ENCODE measurements at places on chromosomes 3 and 15.

DNA sequence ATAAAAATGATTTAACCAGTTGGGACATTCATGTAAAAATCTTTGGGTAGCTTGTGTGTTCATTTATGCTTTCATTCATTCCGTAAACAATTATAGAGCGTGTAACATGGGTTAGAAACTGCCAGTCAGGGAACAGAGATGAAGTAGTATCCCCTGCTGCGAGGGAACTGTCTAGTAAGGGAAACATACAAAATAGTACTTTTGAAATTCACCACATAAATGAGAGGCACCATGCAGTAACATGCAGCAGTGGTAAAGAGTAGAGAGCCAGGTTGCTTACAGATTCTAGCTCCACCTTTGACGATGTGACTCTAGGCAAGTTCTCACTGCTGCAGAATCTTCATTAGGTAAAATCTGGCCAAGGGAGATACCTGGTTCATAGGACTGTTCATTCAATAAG lies 938 bp downstream of the DZIP3 start:
- no peak for DNase-seq

- DNase-seq = no peak
Measured at GRCh38 chr15:43237842-43238470, 17.1 kb upstream of the EPB42 start.

DNA sequence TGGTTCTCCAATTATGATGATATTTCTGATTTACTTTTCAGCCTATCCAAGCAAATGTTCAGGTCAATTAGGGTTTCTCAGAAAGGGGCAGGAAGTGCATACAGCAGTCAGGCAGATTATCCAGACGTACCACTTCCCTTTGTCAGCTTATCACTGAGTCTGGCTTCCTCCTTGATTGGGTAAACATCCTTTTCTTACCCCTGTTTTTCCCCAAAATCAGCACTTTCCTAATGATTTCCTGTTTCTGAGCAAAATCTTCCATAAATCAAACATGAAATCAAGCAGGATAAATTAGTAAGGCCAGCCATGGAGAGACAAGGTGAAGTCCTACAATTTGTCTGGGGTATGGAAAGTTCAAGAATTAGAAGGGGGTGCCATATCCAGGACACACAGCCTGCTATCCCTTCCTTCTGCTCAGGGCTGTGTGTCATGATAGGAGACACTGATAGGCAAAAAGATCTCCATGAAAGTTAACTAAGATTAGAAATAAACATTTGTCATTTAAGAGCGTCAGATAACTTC lies 29.0 kb downstream of the ADIPOQ start:
- DNase-seq = no peak

DNA sequence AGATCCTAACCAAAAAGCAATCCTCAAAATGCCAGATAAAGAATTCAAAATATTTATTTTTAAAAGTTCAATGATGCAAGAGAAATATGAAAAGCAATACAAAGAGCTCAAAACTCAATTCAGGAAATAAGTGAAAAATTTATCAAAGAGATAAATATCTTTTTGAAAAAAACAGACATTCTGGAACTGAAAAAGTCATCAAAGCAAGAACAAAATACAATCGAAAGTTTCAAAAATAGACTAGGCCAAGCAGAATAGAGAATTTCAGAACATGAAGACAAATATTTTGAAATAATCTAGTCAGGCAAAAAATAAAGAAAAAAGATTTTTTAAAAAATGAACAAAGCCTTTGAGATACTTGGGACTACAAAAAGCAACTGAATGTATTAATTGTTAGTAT lies 83.4 kb upstream of the STT3B start:
- no peak for DNase-seq

- DNase-seq = no peak
Measured at GRCh38 chr3:143167969-143168854, 48.6 kb downstream of the CHST2 start.

- DNase-seq = no peak
Measured at GRCh38 chr3:46709157-46709654, 8.0 kb downstream of the TMIE start.

DNA sequence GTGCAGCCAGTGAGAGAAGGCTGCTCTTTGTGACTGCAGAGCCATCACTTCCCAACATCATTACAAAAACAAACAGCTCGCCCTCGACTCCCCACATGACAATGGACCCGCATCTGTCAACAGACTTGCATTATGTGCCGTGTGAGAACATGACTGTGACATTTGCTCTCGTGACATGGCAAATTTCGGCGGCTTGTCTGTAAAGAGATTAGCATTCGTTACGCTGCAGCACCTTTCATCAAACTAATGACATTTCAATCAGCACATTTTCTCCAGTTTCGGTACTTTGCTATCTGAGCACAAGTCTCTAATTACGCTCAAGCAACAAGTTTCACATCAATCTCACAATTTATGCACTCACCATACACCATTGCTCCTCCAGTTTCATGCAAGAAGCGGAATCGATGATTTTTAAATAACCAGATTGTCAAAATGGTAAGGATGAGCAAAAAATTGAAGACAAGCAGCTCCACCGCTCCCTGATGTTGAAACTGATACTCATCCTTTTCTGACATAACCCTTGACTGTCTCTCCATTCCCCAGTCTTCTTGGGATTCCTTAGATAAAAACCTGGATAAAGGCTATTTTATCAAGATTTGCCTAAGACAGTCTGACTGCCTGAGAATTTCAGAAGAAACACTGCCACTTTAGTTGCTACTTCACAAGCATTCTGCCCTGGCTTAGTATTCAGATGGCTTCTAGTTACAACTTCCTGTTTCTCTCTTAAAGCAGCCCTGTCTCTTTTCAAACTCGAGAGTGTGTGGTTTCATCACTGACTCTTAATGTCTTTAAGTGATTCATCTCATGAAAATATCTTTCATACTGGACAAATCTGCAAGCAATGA lies at the start of gene SLC9A9:
Gene SLC9A9 (minus strand): TSS at position 682 of the 845 bp plus-strand sequence. CDS start 146 bp downstream, at position 536.
- DNase-seq = no peak

- DNase-seq = no peak
Measured at GRCh38 chr15:89673165-89673512, 6.0 kb downstream of the PLIN1 start.

DNA sequence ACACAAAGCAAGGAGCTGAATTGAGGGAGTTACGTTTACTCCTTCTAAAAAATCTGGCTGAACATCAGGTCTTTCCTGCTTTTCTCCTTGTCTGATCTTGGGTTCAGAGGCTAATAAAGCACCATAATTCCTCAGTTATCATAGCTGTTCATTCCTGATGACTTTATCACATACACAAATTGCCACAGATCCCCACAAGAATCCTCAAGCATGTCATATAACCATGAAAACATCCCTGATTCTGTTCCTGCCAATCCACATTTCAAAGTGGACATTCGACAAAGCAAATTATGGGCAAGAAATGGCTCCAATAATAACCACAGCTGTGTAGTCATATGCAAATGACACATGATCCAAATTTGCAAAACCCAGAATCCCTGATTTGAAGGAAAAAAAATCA lies 321.3 kb downstream of the MEX3B start:
- DNase-seq = no peak

DNA sequence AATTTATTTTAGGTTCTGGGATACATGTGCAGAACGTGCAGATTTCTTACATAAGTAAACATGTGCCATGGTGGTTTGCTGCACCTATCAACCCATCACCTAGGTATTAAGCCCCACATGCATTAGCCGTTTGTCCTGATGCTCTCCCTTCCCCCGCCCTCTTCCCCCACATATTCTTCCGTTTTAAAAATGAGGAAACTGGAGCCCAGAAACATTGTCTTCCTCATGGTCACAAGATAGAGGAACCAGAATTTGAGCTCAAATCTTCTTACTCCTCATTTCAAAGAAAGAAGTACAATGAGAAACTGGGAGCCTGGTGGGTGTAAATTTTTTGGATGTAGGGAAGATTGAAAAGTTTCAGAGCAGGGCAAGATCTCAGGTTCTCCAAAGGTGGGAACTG lies 56.1 kb upstream of the USP3 start:
- no peak for DNase-seq

GRCh38 chr15:58690703-58691102 lies 58.8 kb downstream of the ADAM10 start:
- DNase-seq = no peak

- no peak for DNase-seq
Measured at GRCh38 chr15:79198461-79198860, 84.1 kb upstream of the ANKRD34C start.

GRCh38 chr3:39108200-39108710 lies 775 bp downstream of the TTC21A start:
- DNase-seq = no peak

DNA sequence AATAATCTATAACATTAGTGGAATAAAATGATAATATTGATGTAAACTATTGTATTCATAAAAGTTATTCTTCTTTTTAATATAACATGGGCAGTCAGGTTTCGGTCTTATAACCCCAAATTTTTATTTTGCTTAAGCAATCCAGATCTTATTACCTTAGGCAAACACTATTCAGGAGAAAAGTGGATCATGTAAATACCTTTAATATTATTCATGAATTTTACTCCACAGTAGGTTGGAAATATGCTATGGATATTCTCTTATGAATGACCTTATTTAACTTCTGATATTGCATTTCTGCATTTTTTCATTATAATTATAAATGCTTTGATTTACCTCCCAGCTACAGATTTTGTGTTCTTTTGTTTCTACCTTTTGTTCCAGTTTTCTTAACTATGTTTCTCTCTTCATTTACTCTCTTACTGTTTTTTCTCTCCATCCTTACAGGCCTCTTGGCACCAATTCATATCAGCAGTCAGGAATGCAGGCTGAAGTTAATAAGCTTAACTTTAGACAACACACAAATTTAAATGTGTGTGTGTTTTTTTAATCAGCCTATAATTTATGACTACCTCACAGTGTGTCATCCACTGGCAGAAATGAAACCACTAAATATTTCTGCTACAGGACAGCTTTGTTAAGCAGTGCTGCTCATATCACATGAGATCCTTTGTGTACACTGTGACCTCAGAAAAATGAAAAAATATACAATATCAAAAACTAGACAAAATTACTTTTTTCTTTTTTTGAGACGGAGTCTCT lies 111.0 kb downstream of the NSUN3 start:
- DNase-seq = no peak

DNA sequence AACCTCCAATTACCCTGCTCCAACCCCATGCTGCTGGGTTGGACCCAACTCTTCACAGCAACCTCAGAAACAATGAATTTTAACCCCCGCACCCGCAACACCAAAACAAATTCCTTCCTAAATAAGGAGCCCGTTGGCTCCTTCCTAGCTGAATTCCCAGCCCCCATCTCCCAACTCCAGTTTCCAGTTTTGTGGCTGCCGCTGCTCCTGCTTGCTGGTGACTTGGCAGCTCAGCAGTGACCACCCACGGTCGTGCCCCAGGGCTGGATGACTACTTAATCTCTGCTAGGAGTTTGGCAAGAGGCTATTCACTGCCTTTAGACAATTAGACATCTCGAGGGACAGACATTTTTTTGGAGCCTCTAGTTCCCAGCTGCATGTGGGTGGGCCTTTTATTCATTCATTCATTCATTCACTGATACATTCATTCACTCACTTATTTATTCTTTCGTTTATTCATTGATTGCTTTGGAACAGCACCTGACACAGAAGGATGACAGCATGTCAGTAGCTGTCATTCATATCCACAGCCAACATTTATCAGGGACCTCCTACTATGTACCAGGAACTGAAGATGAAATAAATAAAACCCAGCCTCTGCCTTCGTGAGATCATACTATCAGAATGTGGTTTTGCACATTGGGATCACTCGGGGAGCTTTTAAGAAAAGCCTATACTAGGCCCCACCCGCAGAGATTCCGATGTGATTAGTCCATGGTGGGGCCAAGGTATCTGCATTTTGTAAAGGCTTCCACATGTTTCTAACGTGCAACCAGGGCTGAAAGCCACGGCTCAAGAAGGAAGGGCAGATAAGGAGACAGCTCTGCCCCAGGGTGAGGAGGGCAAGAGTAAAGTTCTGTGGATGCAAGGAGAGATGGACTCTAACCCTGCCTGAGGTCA lies 256.5 kb downstream of the SHQ1 start:
- DNase-seq = peak; percentile 61

- no peak for DNase-seq
Measured at GRCh38 chr3:169754711-169755110, 10.1 kb downstream of the TERC start.

DNA sequence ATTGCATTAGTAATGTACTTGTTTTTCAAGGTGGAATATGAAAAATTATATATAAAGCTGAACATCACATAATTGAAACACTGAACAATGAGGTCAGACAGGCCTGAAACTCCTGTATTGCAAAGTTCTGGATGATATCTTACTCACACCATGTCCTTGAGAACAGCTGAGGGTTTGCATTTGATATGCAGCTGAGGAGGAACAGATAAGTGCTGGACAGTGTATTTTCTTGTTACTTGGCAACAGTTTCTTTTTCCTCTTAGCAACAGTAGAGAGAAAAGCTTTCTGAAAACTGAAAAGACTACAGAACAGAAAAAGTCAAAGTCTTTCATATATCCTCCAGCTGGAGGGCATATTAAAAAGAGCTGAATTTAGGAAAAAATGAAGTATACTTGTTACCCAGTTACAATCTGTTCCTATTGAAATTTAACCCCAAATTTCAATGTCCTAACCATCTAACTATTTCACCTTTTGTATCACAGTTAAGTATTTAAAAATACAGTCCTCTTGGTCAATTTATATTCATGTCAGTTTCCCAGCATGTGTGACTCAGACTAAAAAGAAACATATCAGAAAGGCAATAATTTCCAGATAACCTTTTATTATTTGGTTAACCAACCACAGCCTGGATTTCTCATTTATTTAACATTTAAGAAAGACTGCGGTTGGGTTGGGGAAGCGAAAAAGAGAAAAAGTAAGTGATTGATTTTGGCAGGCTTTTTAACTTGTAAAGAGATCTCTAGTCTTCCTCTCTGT lies 733.0 kb upstream of the DPPA4 start:
- no peak for DNase-seq

GRCh38 chr3:72624656-72625055 lies 223.6 kb downstream of the SHQ1 start:
- DNase-seq = no peak

GRCh38 chr15:101604124-101604874 lies 47.9 kb downstream of the TM2D3 start:
- DNase-seq = no peak

- DNase-seq = no peak
Measured at GRCh38 chr3:27594096-27594690, 110.0 kb upstream of the SLC4A7 start.

GRCh38 chr3:25035526-25035925 lies 392.5 kb upstream of the RARB start:
- no peak for DNase-seq

DNA sequence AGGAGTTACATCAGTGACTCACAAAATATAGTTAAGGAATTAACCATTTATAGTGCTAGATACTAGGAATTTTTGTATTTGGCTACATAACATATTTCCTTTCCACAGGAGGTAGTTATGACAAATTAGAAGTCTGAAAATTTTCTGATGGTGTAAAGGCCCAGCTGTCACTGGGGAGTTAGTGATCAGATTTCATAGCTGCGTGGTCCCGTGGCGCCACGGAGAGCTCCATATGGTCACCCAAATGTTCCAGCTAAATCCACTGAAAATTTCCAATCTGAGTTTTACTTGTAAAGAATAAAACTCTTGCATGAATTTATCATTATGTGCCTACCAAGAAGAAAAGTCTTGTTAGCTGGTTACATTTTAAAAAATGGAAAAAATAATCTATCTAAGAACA lies 368.9 kb upstream of the PLSCR5 start:
- no peak for DNase-seq

GRCh38 chr3:86982883-86983282 lies 8.1 kb downstream of the VGLL3 start:
- no peak for DNase-seq

GRCh38 chr3:130606336-130606735 lies 89.4 kb downstream of the COL6A6 start:
- DNase-seq = no peak
